ENCODE measurements at places on chromosomes 3 and 15. TPM values are rescaled to one million over a fixed set of nuclear protein-coding genes. Genes with fewer than 3 reads are reported as not detected.

GRCh38 chr3:184571750-184572377, 10.3 kb downstream of the EPHB3 start:
- H3K4me1 ChIP-seq = no peaks in the 10 kb centered on the region
- no peak overlapping the region for H3K27ac ChIP-seq
- DNase-seq = no peak
- no peaks in the 10 kb centered on the region for H3K36me3 ChIP-seq
- H3K27me3 ChIP-seq = no peaks in the 10 kb centered on the region

The CLDN11 gene
- 11.5 TPM for total RNA-seq

DNA sequence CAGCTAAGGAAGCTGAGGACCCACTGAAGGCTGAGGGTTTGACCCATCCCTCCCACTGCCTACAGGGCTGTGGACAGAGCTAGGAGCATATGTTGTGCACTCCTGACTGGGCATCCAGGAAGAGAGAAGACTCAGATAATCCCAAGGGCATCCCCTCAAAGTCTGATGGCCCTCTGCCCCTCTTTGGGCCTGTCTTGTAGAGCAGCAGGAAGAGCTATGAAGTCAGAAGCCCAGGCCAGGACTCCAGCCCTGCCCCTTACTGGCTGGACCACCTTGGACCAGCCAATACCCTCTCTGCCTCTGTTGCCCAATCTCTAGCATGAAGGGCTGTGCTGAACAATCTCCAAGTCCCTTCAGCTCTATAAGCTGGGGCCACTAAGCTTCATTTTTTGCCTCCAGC, 210.8 kb downstream of the RPLP1 start:
- H3K4me3 ChIP-seq = no peak overlapping the region
- H3K36me3 ChIP-seq = no peaks in the 10 kb centered on the region
- DNase-seq = no peak
- H3K4me1 ChIP-seq = no peaks in the 10 kb centered on the region
- no peak overlapping the region for H3K27ac ChIP-seq
- no peaks in the 10 kb centered on the region for H3K27me3 ChIP-seq

The DCP1A gene
- total RNA-seq = 19.8 TPM

DNA sequence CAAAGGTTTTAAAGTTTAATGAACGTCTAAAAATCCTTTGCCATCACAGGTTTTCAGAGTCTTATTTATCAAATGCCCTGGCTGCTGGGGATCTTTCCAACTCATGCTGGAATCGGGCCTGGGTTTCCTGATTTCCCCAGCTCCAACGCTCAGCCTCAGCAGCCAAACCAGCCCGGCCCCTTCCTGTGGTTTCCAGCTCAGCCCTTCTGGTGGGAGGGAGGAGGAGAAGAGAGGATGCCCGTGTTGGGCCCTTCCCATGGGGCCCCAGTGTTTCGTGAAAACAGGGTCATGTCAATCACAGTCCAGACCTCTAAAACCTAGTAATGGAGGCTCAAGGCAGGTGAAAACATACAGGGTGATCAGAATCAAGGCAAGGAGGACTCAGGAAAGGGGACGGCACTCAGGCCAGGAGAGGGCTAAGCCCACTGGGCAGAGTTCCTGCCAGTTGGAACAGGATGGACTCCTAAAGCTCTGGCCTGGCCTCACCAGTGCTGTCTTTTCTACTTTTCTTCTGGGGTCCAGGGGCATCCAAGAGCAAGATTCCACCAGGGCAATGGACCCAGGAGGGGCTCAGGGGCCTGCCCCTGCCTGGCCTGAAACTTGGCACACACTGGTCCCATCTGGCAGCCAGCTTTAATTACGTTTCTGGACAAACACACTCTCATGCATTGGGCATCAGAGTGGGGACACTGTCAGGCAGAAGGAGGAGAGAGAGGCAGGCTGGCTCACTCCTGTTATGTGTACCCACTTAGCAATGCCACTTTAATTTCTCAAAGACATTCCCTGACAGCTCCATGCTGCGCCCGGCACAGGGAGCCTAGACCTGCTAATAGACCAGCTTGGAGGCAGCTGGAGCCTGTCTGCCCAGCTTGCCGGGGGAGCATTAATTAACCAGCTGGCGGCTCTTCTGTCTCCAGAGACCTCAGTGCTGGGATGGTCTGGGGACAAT, 194.6 kb downstream of the FAM43A start:
- peak overlapping the region; percentile 43 for H3K27ac ChIP-seq
- H3K4me3 ChIP-seq = no peak overlapping the region
- peaks cover 2% of the 10 kb centered on the region for H3K27me3 ChIP-seq
- H3K4me1 ChIP-seq = peaks cover 10% of the 10 kb centered on the region
- H3K36me3 ChIP-seq = no peaks in the 10 kb centered on the region

GRCh38 chr15:89998141-89998661, 2.9 kb upstream of the ZNF710 start:
- H3K4me3 ChIP-seq = no peak overlapping the region
- H3K36me3 ChIP-seq = no peaks in the 10 kb centered on the region
- peaks cover 11% of the 10 kb centered on the region for H3K4me1 ChIP-seq
- no peak overlapping the region for H3K27ac ChIP-seq

GRCh38 chr15:35181538-35181937, 96.4 kb upstream of the NANOGP8 start:
- H3K36me3 ChIP-seq = no peaks in the 10 kb centered on the region
- no peaks in the 10 kb centered on the region for H3K27me3 ChIP-seq
- no peak for DNase-seq
- H3K4me1 ChIP-seq = no peaks in the 10 kb centered on the region

All from lung (tissue), 17 donors.